NCI-H2107 (cell line): ENCODE measurements at places on chromosomes 7 and 10.

- DNase-seq, result no peak
These were observed 169.5 kb upstream of the ZMIZ1 start for GRCh38 chr10:78899098-78899754.

- DNase-seq, result no peak
These were observed 9.5 kb upstream of the HACD1 start for GRCh38 chr10:17626656-17627055.

GRCh38 chr7:21104124-21104500, 317.4 kb upstream of the SP8 start:
- DNase-seq, result no peak

DNA sequence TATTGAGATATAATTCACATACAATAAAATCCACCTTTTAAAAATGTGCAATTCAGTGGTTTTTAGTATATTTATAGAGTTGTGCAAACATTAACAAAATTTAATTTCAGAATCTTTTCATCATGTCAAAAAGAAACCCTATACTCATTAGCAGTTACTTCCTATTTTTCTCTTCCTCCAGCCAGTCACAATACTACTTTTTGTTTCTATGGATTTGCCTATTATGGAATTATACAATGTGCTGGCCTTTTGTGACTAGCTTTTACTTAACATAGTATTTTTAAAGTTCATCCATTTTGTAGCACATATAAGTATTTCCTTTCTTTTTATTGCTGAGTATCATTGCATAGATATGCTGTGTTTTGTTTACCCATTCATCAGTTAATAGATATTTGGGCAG, 199.9 kb upstream of the IMMP2L start:
- no peak for DNase-seq

DNA sequence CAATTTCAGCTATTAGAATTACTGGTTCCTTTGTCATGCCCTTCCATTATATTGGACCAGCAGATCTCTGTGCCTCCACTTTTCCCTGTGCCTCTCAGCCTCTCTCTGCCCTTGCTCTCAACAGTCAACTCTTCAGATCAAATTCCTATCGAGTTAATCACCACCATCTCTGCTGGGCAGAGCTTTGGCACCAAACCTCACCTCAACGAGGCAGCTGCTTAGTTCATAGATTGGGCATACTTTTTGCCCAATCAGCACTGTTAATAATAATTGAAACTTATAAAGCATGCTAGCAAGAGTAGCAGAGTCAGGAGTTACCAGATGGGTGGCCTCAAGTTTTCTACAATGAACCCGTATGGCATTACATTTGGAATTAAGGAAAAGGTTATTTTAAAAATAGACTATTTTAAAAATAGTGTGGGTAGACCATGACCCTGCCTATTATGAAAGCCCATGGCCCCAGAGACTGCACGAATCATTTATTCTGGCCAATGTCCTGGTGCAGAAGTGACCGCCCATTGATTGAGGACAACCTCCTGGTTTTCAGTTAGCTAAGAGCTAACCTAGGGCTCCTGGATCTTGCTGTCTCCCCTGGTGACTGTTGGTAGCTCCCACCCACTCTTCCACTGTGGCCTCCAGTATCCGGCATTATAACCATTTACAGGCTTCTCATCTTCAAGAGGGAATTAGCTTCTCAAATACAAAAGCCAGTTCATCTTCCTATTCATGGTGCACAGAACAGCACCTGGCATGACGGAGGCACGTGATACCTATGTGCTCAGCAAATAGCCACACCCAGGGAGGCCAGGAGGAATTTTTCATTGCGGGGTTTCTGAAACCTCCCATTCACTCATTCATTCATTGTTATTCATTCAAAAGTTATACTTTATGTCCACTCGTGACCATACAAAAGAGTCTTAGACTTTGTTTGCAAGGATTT, 265.4 kb downstream of the INHBA start:
- DNase-seq, result no peak

- no peak for DNase-seq
These were observed 26.5 kb upstream of the TMEM248 start for GRCh38 chr7:66894463-66895080.

- DNase-seq, result no peak
These were observed 363.7 kb downstream of the DPP6 start for GRCh38 chr7:154415709-154416399.

DNA sequence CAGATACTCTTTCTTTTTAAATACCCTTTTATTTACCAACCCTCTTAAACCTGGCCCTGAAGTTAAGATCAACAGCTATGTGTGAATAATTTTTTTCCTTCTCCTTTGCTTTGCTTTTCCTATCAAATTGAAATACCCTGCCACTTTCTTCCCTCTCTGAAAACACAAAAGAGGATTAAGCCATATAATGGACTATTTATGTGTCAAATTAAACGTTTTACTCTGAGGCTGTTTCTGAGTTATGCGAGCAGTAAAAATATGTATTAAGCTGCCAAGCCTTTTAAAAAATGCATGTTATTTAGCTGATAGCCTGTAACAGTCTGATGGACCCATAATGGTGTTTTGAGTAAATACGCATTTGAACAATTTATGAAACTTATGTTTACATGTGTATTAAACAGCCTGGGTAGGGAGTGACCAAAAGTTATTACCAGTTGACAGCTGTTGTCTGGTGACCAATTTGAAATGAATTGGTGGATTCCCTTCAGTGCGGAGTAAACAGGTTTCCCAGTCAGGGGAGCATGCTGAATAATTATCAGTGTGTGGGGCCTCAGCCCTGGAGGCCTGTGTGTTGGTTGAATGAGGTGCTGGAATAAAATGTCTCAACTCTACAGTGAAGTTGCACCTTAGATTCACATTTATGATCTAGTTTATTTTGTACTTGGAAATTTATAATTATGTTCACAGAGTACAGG, 89.6 kb downstream of the AUTS2 start:
- DNase-seq, result no peak

DNA sequence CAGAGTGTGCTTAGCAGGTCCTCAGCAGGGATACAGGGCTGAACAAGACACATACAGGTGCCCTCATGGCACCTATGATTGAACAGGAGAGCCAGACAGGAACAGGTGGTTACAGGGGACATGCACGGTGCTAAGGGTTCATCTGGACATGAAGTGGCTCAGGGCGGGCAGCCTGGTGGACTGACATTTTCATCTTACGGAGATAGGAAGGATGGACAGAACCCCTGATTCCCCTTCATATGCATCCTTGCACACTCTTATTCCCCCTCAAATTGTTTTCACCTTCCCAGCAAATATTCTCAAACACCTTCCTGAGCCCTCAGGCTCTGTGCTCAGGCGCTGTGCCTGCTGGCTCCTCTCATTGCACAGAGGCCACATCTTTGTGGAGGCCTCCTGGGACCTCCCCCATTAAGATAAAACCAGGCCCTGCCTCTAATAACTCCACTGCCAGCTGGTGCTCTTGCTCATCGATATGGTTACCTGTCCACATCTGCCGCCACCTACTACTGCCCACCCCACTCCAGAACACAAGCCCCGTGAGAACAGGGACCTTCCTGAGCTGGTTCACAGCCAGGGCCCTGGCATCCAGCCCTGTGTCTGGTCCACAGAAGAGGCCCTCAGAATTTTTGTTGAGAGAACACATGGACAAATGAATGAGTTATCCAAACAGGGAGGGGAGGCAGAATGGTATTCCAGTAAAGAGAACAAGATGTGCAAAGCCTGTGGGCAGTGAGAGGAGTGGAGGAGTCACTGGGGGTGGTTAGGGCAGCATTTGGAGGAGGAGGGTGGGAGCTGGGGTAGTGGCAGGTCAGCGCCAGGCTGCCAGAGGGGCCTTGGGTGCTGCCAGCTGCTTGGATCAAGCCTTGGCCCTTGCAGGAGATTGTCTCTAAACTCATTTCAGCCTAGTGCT, 68.9 kb upstream of the AQP1 start:
- DNase-seq, result no peak

- DNase-seq, result no peak
These were observed 203.7 kb downstream of the AUTS2 start for GRCh38 chr7:69801729-69802682.

DNA sequence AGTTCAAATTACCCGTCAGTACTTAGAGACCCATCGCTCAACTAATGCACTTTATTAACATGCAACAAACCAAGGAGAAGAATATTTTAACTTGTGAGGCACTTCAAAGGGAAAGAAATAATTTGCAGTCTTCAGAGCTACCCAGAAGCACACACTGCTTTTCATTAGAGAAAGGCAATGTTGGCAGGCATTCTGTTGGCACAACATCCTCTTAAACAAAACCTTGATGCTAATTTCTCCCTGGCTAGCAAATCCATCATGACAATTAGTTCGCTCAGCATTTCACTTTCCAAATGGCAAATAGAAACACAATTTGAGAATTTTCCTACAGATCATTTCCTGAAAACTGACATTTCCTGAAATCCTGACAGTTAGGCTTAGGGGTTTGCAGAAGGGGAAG, 155.6 kb upstream of the FAM13C start:
- DNase-seq, result no peak

DNA sequence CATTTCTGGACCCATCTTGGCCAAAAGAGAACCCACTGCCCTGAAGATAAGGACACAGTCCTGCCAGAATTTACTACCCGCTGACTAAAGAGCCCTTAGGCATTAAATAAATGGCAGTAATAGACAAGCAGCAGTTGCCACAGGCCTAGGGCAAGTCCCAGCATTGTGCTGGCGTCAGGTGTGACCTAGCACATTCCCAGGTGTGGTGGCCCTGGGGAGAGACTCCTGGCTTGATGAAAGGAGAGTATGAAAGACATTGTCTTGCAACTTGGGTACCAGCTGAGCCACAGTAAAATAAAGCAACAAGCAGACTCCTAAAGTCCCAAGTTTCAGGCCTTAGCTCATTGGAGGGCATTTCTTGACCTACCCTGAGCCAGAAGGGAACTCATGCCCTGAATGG, 715.7 kb upstream of the SORCS1 start:
- DNase-seq, result no peak

GRCh38 chr7:151888079-151889067, 11.5 kb upstream of the PRKAG2 start:
- DNase-seq, result no peak

- DNase-seq, result no peak
These were observed 106.9 kb upstream of the LYZL1 start for GRCh38 chr10:29181936-29182335.
